Stimulated activated CD4-positive, alpha-beta T cell treated with anti-CD3 and anti-CD28 coated beads, Interleukin-2, amount 100 ng/mL, for 48 hours (primary cell): ENCODE measurements at places on chromosomes 2 and 18.

- DNase-seq, result no peak
Observed at GRCh38 chr2:98492441-98492840, 47.8 kb downstream of the INPP4A start.

DNA sequence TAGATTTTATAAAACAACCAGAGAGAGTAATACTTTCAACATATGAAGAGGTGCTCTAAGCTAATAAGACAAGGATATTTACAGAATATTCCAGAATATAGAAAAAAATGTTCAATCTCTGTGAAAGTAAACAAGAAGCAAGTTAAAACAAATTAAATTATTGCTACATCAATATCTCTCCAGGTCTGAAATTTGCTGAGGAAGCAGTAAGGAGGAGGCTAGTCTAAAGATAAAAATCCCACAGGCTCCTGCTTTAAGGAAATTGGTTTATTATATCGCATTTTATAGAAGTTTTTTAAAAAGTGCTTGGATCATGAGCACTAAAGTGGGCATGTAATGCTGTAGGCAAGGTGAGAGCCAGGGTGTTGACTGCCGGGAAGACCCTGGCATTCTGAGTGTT, 39.7 kb upstream of the ASB18 start:
- DNase-seq, result no peak

DNA sequence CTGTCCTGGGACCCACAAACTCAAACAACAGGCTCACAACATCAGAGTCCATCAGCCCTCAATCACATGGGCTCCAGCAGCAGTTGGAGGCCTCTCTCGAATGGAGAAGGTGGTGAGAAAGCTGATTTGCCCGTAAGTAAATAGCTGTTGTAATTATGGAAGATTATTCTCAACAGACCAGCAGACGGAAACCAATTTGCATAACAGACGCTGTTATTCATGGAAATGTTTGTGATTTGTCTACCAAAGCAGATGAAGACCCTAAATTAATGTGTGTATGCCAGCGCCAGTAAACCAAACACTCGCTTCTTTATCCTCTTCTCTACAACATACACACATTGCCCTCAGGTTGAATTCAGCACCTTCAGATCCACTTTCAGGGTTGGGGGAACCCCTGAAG, 23.4 kb upstream of the GALNT14 start:
- no peak for DNase-seq

GRCh38 chr18:50620319-50620718, 60.4 kb downstream of the MAPK4 start:
- no peak for DNase-seq

DNA sequence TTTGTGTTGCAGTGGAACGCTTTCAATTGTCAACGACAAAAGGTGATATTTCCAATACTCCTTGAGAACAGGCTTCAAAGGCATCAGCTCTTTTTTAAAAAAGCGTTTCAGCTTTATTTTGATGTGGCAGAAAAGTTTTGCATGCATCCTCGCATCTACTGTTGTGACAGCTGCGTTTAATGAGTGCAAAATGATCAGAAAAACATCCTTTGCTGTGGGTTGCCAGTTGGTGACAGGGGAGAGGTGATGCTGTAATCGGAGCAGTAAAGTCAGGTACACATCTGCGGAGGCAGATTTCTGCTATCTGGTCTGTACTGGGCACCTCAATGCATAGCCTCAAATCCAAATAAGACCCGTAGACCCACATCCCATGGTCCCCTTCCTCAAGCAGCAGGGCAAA, 91.9 kb upstream of the POU3F3 start:
- no peak for DNase-seq

GRCh38 chr2:205461678-205462665, 220.3 kb upstream of the NRP2 start:
- DNase-seq, result no peak

- DNase-seq, result no peak
Observed at GRCh38 chr2:29004755-29005154, 23.7 kb downstream of the TOGARAM2 start.

DNA sequence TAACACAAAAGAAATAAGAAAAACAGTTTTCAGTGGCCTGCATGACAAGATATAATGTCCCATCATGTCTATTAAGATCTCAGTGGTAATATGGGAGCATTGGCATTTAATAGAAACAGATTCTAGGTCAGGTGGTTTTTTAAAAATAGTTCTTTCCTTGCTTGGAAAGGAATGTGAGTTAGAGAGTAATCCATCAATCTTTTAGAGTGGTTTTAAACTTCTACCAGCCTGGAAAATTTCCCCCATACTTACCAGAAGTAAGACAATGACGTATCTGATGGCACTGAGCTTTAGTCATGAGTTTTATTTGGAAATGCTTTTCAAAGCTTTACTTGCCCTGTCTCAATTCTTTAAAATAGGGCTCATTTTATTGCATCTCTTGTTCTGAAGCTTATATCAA, 441.7 kb upstream of the SMIM21 start:
- no peak for DNase-seq

- no peak for DNase-seq
Observed at GRCh38 chr18:63138436-63139340, 180.9 kb downstream of the BCL2 start.

DNA sequence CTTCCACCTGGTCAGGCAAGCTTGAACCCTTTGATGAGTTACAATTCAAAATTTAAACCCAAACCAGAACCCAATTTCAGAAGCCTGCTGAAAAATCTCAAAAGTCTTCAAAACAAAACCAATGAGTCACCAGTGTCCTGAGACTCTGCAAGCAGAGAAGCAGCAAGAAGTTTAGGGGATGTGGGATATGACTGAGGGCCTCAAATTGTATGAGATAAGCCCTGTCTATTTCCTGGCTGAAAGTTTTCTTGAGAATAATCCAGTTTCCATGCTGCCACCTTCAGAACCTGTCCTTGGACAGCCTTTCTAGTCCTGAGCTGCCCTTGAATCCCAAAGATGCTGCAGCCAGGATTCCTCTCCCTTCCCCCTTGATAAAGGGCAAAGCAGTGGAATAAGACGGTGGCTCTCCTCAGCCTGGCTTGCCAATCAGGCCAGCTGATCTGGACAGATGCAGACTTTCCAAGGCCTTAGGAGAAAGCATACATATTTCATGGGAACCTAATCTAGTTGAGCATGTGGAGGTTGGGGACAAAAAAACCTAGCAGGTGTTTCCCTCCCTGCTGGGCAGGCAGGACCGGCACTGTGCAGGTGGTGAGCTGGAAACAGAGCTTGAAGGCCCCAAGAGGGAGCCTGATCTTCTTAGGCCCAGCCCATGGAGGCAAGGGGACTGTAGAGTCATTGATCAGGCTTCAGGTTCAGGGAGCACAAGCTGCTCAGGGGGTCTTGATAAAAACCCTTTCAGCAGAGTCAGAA, 278.0 kb upstream of the MGAT5 start:
- DNase-seq, result no peak

GRCh38 chr18:76973520-76974266, 151.3 kb downstream of the ZNF236 start:
- no peak for DNase-seq

DNA sequence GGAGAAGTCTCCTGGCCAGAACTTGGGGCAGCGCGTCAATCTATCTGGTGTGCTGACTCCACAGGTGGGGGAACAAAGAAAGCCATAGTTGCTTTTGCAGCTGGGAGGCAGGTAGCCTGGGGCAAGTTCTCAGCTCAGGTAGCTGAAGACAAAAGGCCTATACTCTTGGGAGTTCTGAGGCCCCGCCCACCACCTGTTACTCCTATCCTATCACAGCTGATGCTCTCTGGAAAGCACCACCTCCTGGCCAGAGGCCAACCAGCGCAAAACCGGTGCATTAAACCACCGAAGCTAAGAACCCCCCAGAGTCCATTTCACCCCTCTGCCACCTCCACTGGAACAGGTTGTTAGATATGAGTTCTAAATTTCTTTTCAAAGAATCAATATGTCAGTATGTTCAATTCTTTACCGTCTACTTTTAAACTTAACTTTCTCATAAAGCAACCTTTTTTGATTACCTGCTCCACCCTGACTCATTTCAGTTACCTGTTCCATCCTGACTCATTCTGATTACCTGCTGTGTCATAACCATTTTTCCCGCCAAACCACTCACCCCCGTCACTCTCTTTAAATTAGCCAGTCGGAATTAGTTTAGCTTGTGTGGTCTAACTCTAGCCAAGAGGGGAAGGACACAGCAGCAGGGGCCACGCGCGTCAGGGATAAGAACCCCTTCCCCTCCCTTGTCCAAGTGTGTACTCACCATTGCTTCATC, 43.4 kb downstream of the UPP2 start:
- no peak for DNase-seq

GRCh38 chr2:156333274-156333950, 891 bp upstream of the NR4A2 start:
- DNase-seq, result peak; percentile 55

GRCh38 chr2:1907849-1908533, 163.7 kb upstream of the PXDN start:
- DNase-seq, result no peak

DNA sequence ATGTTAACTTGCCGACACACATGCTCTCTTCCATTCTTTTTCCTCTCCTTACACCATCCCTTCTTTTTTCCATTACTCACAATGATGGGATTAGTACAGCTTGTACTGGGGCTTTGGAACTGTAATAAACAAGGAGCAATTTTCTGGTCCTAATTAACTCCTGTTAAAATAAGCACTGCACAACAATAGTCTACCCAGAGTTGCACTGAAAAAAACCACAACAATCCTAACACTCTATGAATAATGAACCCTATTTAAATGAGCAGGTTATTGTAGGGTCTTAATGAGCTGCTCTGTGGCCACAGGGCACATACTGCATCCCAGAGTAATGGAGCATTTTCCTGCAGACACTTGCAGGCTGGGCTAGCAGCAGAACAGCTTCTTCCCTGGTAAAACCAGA, 380.3 kb downstream of the NRXN1 start:
- DNase-seq, result no peak

- no peak for DNase-seq
Observed at GRCh38 chr2:71935262-71935848, 212.3 kb downstream of the CYP26B1 start.

DNA sequence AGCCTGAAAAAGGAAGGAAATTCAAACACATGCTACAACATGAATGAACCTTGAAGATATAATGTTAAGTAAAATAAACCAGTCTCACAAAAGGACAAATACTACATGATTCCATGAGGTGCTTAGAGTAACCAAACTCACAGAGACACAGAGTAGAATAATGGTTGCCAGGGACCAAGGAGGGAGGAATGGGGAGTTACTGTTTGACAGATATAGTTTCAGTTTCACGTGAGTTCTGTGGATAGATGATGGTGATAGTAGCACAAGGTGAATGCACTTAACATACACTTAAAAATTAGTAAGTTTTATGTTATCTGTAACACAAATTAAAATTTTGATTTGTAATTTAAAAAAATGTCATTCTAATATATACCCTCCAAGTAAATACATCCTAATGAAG, 106.9 kb upstream of the ACVR1C start:
- no peak for DNase-seq

- no peak for DNase-seq
Observed at GRCh38 chr2:157431176-157431575, 12.7 kb downstream of the CYTIP start.

GRCh38 chr2:158539176-158540005, 82.6 kb downstream of the PKP4 start:
- no peak for DNase-seq

DNA sequence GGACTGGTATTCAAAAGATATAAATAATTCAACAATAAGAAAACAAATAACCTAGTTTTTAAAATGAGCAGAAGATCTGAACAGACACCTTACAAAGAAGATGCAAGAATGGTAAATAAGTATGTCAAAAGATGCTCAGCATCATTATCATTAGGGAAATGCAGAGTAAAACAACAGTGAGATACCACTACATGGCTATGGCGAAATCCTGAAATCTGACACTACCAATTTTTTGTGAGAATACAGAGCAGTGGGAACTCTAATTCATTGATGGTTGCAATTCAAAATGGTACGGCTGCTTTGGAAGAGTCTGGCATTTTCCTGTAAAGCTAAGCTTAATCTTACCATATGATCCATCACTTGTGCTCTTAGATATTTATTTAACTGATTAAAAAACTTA, 151.8 kb downstream of the UBR3 start:
- no peak for DNase-seq

GRCh38 chr2:181149056-181149455, 168.7 kb downstream of the UBE2E3 start:
- no peak for DNase-seq

DNA sequence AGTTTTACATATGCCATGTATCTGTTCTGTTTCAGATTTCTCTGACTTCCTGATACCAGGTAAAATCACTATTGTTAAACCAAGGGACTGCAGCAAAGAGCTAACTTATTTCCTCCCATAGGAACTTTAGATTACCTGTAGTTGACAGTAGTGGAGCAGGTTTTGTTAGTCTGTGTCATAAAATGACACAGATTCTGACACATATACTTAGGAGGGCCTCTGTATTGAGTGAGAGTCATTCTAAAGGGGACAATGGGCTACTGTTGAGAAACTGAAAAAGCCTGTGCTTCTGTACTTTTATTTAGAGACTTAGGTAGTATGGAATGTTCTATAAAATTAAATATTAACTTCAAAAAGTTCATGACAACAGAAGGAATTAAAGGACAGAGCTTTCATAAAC, 48.2 kb downstream of the KCMF1 start:
- DNase-seq, result no peak

DNA sequence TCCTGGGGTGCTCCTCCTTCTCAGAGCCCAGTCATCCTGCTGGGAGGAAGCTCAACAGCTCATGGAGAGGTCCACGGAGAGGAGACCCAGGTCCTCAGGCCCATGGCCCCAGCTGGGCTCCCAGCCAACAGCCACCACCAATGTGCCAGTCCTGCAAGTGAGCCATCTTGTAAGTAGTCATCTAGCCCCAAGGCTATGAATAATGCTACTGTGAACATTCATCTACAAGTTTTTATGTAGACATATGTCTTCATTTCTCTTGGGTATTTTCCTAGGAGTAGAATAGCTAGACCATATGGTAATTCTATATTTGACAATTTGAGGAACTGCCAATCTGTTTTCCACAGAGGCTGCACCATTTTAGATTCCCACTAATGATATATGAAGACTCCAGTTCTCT, 166.1 kb downstream of the MTCL1 start:
- DNase-seq, result no peak

- no peak for DNase-seq
Observed at GRCh38 chr2:234032279-234032856, 18.1 kb upstream of the SPP2 start.
